ENCODE measurements at places on chromosomes 5 and 9. TPM values are rescaled to one million over a fixed set of nuclear protein-coding genes. Genes with fewer than 3 reads are reported as not detected.

Gene TSLP
- 0.57 TPM for total RNA-seq

Gene MYORG
- total RNA-seq: 2.3 TPM

Gene RRAGA
- 110 TPM for total RNA-seq

Gene AIF1L
- 3.6 TPM for total RNA-seq

All from ovary (tissue), 10 donors.